ENCODE measurements at places on chromosomes 13 and 19.
A peak's percentile ranks its signal among the peaks of the same experiment; 100 is the strongest.

- DNase-seq, result no peak
These were observed 562.0 kb downstream of the MYO16 start for GRCh38 chr13:109191413-109191812.

- peak; percentile 8 for DNase-seq
These were observed 376.4 kb downstream of the FGF9 start for GRCh38 chr13:22047082-22047784.

DNA sequence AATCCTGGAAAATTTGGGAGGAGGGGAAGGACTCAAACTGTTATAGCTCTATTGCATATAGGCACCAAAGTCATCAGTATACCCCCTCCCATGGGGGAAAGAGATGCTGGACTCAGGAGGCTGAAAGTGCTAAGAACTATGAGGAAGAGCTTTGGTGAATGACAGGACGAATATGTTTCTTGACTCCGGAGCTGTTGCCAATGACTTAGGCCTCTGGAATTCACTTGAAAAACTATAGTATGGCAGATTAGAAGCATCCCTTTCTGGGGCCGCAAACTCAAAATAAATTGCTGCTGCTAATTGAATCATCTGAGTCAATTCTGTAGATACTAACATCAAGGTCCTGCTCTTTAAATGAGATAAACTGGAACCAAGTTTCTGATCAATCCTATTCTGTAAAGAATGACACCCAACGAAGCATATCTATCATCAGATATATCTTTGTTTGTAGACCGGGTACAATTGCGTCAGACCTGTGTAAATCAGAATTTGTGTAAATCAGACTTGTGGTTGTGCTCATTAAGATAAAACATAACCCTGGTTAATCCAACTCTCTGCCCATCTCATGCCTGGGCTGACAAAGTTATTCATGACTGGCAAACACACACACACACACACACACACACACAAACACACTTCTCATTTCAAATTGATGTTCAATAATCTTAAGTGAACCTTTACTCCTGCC is 1793.8 kb upstream of the PCDH20 start:
- DNase-seq, result no peak

- peak; percentile 12 for DNase-seq
These were observed 30.1 kb upstream of the METTL21C start for GRCh38 chr13:102724923-102725322.

DNA sequence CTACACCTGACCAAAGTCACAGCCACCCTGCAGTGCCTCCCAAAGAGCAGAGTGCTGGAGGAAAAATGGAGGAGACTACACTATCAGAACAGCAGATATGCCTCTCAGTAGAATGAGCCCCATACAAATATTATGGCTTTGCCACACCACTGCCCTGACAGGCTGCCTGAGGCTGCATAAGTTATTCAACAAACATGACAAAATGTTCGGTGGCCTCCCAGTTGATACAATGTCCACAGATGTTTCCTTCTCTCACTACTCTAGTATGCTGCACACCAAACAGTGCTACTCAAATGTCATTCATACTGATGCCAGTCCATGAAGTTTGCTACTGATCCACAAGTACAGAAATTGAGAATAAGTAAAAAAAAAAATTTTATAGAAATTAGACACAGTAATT is 41.0 kb downstream of the N4BP2L2 start:
- DNase-seq, result no peak

DNA sequence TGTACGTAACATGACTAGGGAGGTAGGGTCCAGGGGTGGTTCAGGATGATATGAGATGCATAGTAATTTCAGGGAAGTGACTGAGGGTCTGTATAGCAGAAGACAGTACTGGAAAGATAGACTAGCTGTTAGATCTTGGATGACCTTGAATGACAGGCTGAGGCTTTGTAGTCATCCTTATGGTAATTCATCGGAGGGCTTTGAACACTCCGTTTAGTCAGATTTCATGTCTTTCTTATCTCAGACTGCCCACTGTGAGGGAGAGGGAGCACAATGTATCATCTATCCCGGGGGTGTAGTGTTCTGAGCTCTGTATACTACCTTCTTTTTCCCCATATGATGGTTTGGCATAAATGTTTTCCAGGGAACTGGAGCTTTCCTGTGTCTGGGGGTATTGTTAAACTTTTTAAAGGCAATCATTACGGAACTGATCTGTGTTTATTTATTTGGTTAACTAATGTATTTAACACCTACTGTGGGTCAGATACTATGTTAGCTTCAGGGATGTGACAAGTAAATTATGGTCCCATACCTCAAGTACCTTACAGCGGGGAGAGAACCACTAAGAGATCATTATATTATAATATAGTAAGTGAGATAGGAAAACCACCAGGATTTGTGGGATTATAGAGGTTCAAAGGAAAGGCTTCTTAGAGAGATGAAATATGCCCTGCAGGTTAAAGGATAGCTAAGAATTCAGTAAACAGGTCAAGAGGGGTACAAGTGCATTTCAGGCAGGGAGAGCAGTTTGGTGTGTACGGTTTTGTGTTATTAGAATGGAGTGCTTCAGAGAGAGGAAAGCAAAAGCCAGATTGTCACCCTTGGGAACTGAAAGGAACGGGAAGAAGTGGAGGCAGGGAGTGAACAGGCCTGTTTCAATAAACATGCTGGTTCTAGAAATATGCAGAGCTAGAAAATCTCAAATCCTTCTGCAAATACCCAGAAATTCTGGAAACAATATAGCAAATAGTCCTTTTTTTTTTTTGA is 164.8 kb upstream of the KL start:
- no peak for DNase-seq

- peak; percentile 76 for DNase-seq
These were observed 7.7 kb upstream of the TBC1D4 start for GRCh38 chr13:75489502-75490263.
